A549 treated with RU486 at 1 μM for 4 hours (cell line): ENCODE measurements at places on chromosomes 11 and 22. TPM values are rescaled to one million over a fixed set of nuclear protein-coding genes. Genes with fewer than 3 reads are reported as not detected.

SEC14L2 gene
- 28.0 to 35.4 TPM (median 30.1 TPM) in 5 replicates for total RNA-seq

DEUP1 gene
- total RNA-seq, result not detected in 5 replicates

POTEH gene
- total RNA-seq, result not detected in 5 replicates

LZTR1 gene
- total RNA-seq, result 11.8 to 19.9 TPM (median 17.4 TPM) in 5 replicates

ASPHD2 gene
- 0.83 to 1.3 TPM (median 1.0 TPM) in 5 replicates for total RNA-seq

KCNJ11 gene
- total RNA-seq, result 0.40 to 0.65 TPM (median 0.55 TPM) in 5 replicates

CHADL gene
- total RNA-seq, result not detected in 5 replicates

ANKK1 gene
- 0.03 to 0.07 TPM in 2 of 5 replicates, not detected in the others for total RNA-seq

MMP12 gene
- 0.08 TPM in 1 of 5 replicates, not detected in the others for total RNA-seq
